ENCODE measurements at places on chromosomes 1 and 21.
A peak's percentile ranks its signal among the peaks of the same experiment; 100 is the strongest.

- no peak for DNase-seq
Observed at GRCh38 chr1:89546934-89547562, 22.4 kb downstream of the LRRC8B start.

DNA sequence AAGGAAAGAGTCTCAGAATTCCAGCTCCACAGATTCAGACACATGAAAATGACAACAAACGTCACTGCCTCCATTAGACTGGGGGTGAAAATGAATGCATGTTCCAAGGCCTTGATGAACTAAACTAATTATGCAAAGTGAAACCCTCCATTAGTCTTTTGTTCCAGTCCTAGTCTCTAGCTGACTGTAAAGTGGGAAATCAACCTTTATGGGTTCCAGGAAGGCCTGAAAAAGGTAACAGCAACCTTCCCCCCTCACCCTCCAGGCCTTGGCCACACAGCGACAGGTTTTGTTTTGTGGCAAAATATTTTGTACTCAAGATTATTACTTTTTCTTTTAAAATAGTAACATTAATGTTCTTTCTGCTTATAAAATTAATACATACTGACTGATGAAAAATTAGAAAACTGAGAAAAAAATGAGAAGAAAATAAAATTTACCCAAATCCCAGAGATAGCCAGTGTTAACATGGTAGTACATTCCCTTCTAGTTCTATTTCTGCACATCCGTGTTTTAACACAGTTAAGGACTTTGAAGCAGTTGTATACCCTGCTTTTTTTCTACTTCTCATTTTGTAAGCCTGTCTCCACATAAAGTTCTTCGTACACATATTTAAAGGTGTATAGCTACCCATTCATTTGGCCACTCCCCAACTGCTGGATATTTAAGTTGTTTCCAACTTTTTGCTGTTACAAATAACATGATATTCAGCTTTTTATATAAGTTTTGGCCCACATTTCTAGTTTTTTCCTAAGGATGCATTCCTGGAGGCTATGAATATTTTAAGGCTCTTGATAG, 60.9 kb downstream of the CD2 start:
- no peak for DNase-seq

- DNase-seq = no peak
Observed at GRCh38 chr1:245694753-245695195, 540.0 kb downstream of the KIF26B start.

GRCh38 chr1:209130886-209131285, 452.6 kb upstream of the CAMK1G start:
- no peak for DNase-seq

DNA sequence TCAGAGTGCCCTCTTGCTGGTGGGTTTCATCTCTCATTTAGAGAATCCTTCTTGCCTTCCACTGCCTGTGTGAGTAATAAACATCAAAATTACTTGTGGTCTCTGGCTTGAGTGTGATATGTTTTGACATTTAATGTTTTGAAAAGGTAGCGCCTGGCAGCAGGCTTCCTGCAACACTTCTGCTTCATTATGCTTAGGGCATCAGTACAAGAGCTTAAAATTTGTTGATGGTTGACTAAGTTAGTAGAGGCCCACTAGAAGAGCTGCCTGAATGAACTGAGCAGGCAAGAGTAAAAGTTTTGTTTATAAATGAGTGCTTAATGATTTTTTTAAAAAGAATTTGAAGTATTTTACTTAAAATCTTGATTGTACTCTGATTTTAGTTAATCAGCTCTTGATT, 6.4 kb upstream of the RPE65 start:
- no peak for DNase-seq

GRCh38 chr1:76832521-76832920, 34.8 kb upstream of the ST6GALNAC5 start:
- no peak for DNase-seq

DNA sequence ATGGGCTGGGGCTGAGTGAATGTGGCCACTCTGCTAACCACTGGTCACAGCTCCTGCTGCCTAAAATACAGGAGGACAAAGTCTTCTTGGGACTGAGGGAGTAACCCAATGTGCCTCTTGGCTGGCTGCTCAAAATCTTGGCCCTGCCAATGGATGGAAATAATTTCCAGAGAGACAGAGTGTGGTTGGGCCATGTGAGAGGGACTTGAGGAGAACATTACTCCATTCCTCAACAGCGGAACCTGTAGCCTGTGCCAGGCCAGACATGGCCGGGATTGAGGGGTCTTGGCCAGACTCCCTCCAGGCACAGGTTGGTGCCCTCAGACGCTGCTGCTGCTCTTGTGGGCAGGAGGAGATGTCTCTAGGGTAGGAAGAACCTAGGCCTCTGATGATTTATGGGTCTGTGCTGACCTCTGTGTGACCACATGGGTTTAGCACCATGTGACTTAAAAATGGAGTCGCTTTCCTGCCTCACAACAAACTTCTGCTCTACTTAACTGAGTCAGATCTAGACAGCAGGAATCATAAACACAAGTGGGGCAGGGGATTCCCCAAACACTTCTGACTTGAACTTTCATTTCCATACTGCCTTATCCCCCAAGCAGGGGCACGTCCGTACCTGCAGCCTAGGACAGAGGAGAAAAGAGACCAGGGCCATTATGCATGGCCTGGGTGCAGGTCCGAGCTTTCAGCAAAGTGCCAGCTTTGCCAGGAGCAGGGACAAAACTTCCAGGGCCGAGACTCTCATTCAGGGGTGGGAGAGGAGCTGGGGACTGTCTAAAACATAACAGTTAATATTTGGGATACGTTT, 79.2 kb downstream of the CD34 start:
- no peak for DNase-seq

DNA sequence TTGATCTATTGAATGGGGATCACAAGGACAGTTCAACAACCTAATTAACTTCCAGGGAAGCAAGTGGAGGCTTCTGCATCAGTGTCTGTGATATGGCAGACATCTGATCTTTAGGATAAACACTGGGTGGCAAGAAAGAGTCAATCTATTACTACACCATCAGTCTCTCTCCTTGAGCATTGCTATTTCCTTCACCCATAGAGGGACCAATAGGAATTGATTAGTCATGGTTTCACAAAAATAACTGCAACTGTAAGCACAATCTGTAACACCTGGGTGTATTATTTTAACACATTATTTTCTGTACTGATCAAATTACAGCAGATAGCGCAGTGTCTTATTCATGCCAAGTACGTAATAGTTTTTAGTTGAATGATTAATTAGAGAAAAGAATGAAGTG, 50.3 kb downstream of the USP24 start:
- no peak for DNase-seq

DNA sequence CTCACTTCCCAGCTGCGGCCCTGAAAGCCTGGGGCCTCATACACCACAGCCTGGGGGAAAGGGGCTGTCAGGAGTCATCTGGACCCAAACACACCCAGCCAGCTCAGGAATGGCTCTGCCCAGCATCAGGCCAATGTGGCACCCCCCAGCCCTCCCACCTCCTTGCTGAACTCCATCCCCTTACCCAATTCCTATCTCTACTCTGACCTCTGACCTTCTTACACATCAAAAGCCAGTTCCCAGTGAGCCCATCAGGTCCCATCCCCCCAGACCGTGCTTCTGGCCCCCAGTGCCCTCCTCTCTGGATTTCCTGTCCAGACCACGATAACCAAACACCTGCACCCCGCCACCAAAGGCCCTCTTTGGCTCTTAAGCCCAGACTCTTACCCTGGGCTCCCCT, 16.3 kb downstream of the CRYBG2 start:
- DNase-seq = no peak

DNA sequence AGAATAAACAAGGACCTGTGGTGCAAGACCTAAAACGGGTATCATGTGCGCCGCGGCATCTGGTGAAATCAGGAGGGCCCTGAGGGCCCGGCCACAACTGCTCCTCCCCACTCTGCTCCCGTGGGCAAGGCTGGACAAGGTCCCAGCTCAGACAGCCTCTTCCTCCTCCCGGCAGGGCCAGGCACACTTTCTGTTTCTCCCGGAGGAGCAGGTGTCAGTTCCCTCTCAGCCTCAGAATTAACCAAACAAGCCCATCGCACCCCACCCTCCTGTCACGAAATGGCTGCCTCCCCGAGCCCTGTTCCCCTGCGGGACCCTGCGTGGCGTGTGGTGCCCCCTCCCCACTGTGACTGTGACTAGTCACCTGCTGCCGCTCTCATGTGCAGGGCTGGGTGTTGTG, 15.2 kb downstream of the PTTG1IP start:
- DNase-seq = no peak

DNA sequence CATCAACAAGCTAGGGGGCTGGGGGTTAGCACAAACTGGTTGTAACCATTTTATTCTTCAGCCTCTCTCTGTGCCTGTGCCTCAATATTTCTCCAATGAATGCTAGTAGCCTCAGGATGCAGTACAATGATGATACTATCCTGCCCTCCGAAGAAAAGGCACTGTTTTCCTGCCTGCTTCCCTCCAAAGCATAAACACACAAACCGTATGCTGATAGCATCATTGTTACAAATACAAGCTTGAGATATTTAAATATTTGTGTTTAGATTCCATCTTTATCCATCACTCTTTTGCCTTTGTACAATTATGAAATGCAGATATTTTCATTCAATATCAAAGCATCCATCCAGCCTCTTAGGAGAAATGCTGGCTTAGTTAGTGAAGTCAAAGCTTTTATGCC, 404.8 kb downstream of the DUSP10 start:
- no peak for DNase-seq

GRCh38 chr1:226107471-226108460, 45.2 kb downstream of the H3-3A start:
- DNase-seq = no peak

DNA sequence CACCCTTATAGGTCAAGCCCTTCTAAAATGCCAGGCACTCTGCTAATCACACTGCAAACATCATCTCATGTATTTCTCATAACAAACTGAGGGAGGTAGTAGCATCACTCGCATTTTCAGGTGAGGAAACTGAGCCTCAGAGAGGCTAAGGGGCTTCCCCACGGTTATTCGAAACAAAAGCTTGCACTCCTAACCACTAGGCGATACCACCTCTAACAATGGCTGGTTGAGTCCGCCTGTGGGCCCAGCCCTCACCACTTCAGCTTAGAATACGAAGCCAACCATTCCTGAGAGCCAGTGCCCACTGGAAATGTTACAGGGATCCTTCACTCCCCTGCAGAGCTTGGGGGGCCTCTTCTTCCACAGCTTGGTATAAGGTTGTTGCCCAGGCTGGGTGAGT, 65.3 kb upstream of the TENT5C start:
- no peak for DNase-seq

DNA sequence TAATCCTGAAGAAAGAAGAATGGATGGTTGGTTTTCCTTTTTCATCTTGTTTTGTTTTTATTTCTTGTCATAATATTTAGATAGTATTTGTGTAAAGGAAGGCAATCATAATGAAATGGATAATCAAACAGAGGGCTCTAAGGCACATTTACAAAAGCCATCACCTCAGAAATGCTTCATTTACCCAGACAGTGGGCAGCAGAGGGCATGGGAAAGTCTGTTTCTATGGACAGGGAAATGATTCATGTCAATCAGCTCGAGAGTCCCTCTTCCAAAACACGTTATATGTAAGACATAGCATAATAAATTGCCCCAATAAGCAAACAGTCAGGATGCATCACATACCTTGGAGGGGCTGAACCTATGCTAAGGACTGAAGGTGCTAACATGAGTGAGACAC, 426.1 kb downstream of the PLPP3 start:
- DNase-seq = no peak

GRCh38 chr1:224726441-224727182, 110.5 kb downstream of the CNIH3 start:
- peak; percentile 93 for DNase-seq

- DNase-seq = no peak
Observed at GRCh38 chr1:19458815-19459417, 26.4 kb downstream of the CAPZB start.

- DNase-seq = no peak
Observed at GRCh38 chr1:202255343-202255742, 61.7 kb downstream of the LGR6 start.

GRCh38 chr1:236913371-236914037, 90.7 kb downstream of the MT1HL1 start:
- peak; percentile 29 for DNase-seq

GRCh38 chr1:238191170-238191569, 300.4 kb upstream of the ZP4 start:
- DNase-seq = no peak

DNA sequence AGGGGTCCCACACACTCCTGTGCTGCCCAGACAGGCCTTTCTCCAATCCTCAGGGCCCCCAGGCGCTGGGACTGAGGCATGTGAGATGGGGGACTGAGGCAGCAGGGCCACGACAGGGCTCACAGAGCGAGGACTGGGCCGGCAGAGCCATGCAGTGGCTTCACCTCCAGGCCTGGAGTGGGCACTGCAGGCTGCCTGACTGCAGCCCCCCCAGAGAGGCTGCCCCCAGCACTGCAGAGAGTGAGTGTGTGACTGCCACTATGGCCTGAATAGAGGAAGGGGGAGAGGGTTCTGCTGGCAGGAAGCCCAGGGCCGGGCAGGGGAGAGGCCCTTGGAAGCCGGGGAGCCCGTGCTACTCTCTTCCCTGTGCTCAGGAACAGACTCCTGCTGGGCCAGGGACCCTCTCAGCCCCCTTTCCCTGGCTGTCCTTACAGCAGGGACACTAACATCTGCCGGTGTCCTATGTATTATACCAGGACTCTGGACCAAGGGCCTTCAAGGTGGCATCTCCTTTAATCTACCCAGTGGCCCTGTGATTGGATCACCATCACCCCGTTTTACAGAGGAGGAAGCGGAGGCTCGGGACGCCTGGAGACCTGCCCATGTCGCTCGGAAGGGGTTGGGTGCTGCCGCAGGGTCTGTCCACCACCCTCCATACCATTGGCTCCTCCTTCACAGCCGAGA, 20.2 kb upstream of the PLEKHG5 start:
- DNase-seq = no peak
